Mesothelial cell of epicardium (in vitro differentiated cells): ENCODE measurements at places on chromosomes 2 and 18. TPM values are rescaled to one million over a fixed set of nuclear protein-coding genes. Genes with fewer than 3 reads are reported as not detected.
A peak's percentile ranks its signal among the peaks of the same experiment; 100 is the strongest.

DNA sequence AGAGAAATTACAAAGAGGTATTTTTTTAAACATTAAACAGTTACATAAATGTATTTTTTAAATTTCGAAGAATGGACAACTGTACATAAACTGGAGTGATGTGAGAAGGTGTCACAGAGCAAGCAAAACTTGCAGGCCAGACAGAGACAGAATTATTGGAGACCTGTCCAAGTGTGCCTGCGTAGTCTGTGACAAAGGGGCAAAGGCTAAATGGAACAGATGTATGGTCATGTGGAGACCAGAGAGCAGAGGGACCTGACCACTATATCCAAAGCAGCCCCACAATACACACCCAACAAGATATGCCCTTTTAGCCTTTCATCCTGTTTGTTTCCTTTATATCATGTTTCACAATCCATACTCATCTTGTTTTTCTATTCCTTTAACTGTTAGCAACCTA is 225.3 kb upstream of the VWC2L start:
- no peak for DNase-seq

- no peak for DNase-seq
Observed at GRCh38 chr18:35030277-35030989, 10.8 kb upstream of the MAPRE2 start.

- no peak for DNase-seq
Observed at GRCh38 chr2:100902817-100903405, 83.0 kb downstream of the NPAS2 start.

GRCh38 chr2:64522843-64523428 is 1.2 kb upstream of the AFTPH start:
- DNase-seq, result peak; percentile 50

- DNase-seq, result no peak
Observed at GRCh38 chr2:201964631-201965206, 68.9 kb upstream of the FZD7 start.

CDH20 gene
- total RNA-seq, result 0.63 to 0.93 TPM (median 0.89 TPM) in 3 replicates

GRCh38 chr18:8003878-8004675 is 437.0 kb downstream of the PTPRM start:
- no peak for DNase-seq

- DNase-seq, result no peak
Observed at GRCh38 chr2:159728629-159729028, 16.3 kb downstream of the MARCHF7 start.

DNA sequence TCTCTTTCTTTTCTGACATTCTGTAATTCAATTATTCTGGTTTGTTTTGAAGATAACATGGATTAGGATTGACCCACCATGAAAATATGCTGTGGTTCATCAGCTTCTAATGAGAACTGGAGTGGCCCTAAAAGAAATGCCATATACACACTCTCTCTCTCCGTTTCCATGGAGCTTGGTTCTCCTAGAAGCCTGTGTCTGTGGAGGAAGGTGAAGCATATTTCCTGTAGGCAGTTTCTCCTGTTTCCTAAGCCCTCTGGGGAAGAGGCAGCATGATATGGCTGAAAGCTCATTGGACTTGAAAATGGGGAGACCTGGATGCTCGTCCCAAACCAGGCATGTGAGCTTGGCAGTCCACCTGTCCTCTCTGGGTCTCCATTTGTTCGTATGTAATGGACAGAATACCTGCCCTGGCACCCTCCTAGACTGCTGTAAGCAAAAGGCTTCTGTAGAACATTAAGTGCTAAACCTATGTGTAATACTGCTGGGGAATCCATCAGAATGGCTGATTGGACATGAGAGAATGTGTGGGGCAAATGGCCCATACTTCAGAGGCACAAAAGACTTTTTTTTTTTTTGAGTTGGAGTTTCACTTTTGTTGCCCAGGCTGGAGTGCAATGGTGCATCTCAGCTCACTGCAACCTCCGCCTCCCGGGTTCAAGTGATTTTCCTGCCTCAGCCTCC is 75.3 kb upstream of the PPP1CB start:
- no peak for DNase-seq

GRCh38 chr18:25795213-25795612 is 295.2 kb downstream of the SS18 start:
- DNase-seq, result no peak

ZFAND2B gene
- 27.4 to 29.2 TPM (median 27.8 TPM) in 3 replicates for total RNA-seq

SETBP1 gene
- 44.6 to 47.7 TPM (median 46.0 TPM) in 3 replicates for total RNA-seq

- no peak for DNase-seq
Observed at GRCh38 chr2:228548230-228548629, 366.7 kb upstream of the SPHKAP start.

DSC2 gene
- 61.3 to 64.7 TPM (median 63.0 TPM) in 3 replicates for total RNA-seq

- DNase-seq, result no peak
Observed at GRCh38 chr2:224910574-224910925, 131.7 kb downstream of the DOCK10 start.

DNA sequence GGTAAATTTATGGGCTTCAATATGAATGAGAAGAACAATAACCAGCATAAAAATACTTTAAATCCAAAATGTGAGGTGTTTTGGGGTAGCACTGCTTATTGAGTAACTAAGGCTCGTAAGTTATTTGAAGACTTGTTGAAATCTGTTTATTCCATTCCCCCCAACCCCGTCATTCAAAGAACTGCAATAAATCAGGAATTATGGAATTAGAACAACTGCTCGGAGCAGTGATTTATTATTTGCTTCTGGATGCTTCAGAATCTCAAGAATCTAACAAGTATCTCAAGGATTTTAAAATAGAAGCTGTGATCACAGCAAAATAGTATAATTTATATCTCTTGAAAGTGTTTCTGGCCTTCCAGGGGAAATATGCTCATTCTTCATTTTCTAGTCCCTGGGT is 86.8 kb downstream of the EML6 start:
- no peak for DNase-seq

DNA sequence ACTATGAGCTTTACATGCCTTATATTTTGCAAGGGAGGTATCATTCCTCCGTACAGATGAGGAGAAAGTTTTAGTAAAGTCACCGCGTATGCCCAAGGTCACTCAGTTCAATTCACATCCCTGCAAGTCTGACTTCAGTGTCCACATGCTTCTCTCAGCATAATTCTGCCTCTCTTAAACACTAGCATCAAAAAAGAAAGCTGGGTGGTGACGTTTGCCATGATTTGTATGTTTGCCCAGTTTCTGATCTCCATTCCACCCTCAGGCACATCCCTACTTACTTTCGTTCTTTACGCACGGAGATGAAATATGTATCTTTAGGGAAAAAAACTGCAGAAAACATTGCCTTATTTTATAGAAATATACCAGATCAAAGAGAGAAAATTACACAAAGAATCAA is 129.2 kb upstream of the PTPRM start:
- no peak for DNase-seq

- no peak for DNase-seq
Observed at GRCh38 chr2:160891353-160891740, 268.9 kb upstream of the TANK start.

DLGAP1 gene
- total RNA-seq, result 4.6 to 5.1 TPM (median 4.9 TPM) in 3 replicates

GALNT14 gene
- 1.7 to 2.8 TPM (median 2.2 TPM) in 3 replicates for total RNA-seq

IL36RN gene
- 0.84 to 1.1 TPM (median 0.85 TPM) in 3 replicates for total RNA-seq

- no peak for DNase-seq
Observed at GRCh38 chr18:31566576-31567306, 24.9 kb upstream of the TTR start.

DNA sequence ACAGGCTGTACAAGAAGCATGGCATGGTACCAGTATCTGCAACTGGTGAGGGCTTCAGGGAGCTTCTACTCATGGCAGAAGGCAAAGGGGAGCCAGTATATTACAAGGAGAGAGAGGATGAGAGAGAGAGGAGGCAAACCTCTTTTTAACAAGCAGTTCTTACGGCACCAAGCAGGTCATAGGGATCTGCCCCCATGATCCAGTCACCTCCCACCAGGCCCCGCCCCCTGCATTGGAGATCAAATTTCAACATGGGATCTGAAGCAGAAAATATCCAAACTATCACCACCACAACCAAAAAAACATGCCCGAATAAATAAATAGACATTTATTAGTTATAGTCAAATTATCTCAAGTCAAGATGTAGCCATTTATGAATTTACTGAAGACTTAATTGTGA is 14.5 kb upstream of the SLC35F5 start:
- DNase-seq, result no peak

DNA sequence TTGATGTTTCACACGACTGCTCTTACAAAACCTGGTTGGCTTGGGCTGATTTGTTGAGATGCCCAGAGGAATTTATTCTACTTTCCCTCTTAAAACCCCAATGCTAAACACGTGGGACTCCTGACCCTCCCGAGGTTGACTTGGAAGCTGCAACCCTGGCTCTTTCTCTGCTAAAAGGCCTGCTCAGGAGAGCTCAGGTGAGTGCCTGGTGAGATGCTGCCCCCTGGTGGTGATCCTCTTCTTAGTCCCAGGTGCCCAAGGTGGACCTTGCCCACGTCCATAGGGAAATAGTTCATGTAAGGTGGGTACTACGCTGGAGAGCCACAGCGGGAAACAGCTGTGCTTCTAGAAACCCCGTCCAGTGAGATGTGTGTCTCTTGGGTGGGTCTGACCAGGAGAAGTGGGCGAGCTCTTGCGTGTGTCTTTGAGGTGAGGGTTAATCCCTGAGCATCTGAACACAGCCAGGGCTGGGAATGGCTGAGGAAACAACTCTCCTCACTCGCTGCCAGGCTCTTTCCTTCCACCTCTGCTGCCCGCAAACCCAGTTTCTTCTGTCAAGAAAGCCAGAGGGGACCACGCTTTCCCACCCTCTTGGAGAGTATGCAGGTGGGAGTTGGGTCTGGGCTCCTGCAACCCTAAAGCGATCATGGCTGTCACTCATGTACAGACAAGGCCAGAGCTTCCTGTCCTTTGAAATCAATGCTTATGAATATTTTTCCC is 25.5 kb upstream of the PXDN start:
- DNase-seq, result peak; percentile 64

- no peak for DNase-seq
Observed at GRCh38 chr2:22521620-22522019, 863.4 kb upstream of the KLHL29 start.

DNA sequence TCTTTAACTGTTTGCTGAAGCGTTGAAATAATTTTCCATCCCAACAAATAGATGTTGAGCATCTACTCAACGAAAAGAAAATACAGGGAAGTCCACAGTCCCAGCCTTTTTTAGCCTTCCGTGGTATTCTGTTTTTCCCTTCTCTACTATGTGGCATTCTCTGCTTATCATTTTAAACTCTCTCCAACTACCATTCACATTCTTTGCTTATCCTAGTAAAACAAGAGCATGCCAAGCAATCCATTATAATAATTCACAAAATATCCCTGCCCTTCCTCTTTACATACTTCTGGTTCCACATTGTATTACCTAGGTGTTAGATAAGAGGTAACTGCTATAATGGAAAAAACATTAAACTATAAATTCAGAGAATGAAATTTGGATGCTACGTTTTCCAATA is 1.6 kb upstream of the SESTD1 start:
- no peak for DNase-seq

- no peak for DNase-seq
Observed at GRCh38 chr18:33916200-33916599, 308.5 kb downstream of the NOL4 start.

UGT1A10 gene
- not detected in 3 replicates for total RNA-seq

DHX57 gene
- 32.4 to 33.7 TPM (median 32.9 TPM) in 3 replicates for total RNA-seq

DNA sequence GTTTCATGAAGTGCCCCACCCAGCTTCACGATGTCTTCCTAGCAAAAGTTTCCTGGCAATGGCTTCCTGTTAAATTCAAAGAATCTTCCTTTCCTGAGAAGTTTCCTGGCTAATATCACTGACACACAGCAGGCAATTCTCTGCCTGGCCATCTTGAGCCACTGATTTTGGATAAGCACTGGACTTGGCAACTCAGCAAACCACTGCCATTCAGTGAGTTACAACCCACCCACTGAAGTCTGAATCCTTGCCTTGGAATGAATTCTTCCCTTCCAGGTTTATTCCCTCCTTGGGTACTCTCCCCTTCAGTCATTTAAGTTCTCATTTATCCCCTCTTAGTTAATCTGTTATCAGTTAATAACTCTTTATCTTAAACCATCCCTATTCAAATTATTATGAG is 426.0 kb downstream of the MBD2 start:
- no peak for DNase-seq

B3GNT7 gene
- total RNA-seq, result 5.2 to 7.0 TPM (median 5.6 TPM) in 3 replicates
